ENCODE measurements at places on chromosomes 1 and 21.

DNA sequence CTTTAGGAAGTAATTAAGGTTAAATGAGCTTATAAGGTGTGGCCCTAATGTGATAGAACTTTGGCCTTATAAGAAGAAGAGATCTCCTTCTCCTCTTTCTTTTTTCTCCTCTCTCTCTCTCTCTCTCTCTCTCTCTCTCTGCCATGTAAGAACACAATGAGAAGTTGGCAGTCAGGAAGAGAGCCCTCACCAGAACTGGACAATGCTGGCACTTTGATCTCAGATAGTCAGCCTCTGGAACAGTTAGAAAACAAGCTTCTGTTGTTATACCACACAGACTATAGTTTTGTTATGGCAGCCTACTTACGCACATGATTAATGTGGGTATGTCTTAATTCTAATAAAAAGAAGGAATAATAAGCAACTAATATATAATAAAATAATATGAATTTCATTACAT is 444.2 kb upstream of the LRRC7 start:
- no peak for DNase-seq

DNA sequence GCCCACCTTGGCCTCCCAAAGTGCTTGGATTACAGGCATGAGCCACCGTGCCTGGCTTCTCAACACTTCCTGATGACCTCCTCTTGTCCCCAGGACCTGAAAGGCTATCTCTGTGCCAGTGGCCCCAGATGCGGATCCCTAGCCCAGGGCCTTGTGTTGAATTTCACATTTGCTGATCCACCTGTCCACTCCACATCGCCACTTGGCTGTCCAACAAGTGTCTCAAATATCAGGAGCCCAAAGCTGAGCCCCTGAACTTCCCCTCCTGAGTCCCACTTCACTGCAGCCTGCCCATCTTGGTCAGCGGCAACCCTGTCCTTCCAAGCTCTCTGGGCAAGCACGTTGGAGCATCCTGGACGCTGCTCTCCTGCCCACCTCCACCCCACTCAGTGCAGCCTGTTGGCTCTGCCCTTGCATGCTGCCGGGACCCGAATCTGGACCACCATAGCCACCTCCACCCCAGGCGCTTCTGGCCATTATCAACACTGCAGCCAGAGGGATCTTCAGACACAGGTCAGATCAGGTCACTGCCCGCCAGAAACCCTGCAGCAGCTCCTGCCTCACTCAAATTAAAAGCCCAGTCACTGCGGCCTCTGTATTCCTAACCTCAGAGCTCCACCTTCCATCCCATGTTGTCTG is 352.5 kb upstream of the VAMP3 start:
- no peak for DNase-seq

DNA sequence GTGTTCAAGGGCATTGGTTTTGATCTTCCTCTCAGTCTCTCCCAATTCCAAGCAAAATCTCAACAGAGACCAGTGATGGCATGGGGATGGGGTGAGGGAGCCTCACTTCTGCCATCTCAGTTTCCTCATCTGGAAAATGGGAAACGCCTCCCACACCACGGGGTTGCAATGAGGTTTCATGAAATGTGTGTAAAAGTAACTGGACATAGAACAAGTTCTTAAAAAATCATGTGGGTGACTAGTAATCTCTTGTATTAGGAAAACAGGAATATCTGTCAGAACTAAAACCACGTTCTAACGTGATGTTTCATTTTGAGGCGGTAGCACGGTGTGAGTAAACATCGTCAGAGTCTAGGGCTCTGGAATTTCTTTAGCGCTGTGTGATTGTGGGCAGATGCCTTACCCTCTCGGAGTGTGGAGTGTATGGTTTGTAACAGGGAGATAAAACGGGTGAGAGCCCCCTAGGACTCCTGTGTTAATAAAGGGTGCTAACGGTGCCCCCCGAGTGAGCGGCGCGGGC is 55.5 kb upstream of the DNAJC6 start:
- DNase-seq = no peak

GRCh38 chr1:32538887-32539583 is at the start of gene ZBTB8A:
Gene ZBTB8A, plus strand, starts transcription at chr1:32539427. Its CDS starts 53,505 bp downstream, at chr1:32592932.
- no peak for DNase-seq

DNA sequence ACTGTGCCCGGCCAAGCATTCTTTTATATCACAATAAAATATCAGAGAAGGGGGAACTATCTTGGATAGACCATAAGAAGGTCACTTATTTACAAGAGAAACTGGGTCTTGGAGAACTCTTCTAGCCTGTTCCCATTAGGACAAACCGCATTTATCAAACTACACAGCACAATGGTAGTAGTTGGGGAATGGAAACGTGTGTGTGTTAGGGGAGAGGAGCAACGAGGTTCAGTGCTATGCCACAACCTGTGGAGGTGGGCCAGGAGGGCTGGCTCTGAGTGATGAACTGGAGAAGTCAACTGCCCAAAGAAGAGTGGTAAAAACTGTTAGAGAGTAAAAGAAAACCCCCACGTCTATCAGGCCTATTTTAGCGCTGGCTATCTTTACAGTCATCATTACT is 1.6 kb downstream of the DONSON start:
- no peak for DNase-seq

DNA sequence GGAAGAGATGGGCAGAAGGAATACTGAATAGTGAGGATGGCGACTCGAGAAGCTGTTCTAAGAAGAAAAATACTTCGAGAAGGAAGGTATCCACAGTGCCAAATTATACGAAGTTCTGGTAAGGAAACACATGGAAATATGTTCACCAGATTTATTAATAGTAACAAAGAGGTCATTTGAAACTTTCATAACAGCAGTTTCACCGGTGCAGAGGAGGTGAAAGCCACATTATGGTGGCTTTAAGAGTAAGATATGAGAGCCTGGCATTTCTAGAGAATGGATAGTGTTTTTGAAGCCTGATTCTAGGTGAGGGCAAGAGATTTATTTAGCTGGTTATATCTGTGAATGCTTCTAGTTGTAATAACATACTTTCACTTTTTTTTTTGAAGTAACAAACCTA is 56.2 kb downstream of the DPYD start:
- no peak for DNase-seq

DNA sequence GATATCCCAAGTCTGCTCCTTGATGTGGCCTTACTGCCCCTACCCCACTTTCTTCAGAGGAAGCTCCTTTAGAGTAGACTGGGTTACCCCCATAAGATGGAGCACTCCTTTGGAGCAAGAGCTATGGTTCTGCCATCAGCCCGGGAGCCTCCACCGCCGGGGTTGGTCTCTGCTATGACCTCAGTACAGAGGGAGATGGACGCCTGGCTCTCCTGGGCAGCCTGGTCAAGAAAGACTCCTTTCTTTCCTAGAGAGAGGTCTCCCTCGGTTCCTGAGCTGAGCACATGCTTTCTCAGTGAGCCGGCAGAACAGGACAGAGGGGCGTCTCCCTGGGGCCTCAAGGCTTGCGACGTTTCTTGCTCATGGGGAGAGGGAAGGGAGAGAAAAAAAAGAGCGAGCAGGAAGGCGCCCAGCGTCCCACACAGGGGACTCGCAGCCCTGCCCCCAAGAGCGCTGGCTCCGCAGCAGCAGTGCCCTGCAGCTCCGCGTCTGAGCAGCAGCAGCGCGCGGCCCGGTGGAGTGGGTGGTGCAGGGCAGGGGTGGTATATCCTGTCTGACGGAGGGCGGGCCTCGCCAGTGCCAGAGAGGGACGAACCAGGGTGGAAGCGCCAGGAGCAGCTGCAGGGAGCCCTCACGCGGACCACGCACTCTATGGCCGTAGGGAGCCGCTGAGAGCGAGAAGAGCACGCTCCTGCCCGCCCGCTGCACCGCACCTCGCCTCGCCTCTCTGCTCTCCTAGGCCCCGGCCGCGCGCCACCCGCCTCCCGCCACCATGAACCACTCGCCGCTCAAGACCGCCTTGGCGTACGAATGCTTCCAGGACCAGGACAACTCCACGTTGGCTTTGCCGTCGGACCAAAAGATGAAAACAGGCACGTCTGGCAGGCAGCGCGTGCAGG is at the start of gene PKP1:
TSS of gene PKP1 (plus strand) at position 576 of the 899 bp plus-strand sequence. CDS start at position 773, 197 bp downstream.
- no peak for DNase-seq

GRCh38 chr1:192998536-192998935 is 60.6 kb downstream of the UCHL5 start:
- DNase-seq = no peak

DNA sequence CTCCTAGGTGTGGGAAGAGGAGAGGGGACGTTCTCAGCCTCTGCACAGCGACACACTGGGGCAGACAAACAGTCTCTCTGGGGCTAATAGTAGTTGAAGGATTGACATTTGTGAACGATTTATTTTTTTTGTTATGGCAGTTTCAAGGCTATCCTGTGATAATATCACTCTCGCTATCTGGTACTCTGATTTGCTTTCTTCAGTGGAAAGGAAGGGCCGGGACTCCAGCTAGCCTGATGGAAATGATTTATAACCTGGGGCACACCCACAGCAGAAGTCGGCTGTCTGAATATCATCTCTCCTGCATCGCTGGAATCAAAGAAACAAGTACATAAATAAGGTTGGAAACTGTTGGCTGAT is 122.7 kb downstream of the KCNN3 start:
- DNase-seq = no peak

GRCh38 chr1:10911490-10912166 is 100.8 kb upstream of the TARDBP start:
- no peak for DNase-seq

DNA sequence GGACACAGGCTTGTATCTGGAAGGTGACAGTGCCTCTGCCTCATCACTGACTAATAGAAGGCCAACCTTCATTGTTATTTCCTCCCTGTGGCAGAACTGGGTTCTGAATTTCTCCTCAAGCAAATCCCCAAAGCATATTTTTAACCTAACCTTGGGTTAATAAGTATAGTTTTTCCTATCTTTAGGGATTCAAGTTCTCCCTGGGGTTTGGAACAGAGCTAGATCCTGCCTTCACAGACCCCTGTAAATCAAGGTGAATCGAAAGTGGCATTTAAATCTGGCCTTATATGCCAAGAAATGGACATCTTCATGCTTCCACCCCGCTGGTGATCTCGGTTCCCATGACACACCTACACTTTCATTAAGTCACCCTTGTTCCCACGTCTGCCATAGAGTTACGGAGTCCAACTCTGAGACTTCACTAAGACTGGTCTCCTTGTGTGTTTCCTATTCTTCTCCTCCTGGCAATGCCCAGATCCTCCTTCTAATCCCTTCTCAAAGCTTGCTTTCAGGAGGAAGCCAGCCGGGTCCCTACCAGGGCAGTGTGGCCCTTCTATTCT is 4.3 kb upstream of the CHI3L2 start:
- no peak for DNase-seq

DNA sequence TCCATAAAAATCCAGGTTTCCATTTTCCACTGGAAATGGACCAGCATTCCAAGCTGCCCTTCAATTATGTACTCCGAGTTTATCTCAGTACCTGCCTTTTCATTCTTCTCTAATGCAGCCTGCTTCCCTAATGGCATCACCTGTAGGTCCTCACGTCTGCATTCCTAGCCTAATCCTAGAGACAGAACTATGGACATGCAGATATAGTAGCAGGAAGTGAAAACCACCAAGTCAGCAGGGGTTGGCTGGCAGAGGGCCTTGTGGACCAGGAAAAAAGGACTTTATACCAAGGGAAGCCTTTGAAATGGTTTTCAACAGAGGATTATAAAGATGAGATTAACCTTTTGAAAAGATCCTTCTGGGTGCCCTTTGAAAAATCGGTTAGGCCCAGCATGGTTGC is 135.7 kb upstream of the L1TD1 start:
- no peak for DNase-seq

DNA sequence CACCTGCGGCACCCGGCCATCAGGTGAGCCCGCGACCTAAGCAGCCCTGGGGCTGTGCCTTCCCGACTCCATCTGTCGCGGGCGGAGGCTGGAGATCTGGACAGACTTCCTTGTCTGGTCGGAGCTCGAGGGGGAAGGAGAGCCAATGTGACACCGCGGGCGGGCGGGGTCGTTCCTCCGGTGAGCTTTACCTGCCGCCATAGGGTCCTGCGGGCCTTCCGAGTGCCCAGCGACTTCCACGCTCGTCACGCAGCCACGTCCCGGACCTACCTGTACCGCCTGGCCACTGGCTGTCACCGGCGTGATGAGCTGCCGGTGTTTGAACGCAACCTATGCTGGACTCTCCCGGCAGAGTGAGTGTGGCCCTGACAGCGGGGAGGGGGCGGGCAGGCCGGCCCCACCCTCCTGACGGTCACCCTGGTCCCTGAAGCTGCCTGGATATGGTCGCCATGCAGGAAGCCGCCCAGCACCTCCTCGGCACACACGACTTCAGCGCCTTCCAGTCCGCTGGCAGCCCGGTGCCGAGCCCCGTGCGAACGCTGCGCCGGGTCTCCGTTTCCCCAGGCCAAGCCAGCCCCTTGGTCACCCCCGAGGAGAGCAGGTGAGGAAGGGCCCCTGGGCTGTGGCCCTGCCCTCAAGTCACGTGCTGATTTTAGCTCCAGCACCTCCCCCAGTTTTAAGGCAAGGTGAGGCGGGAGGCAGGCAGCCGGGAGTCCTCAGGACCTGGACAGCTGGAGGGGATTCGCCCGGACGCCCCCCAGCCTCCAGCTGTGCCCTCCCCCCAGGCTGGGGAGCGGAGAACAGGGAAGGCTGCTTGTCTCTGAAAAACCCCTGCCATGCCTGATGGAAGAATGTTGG is 1.1 kb downstream of the PUSL1 start:
- no peak for DNase-seq

DNA sequence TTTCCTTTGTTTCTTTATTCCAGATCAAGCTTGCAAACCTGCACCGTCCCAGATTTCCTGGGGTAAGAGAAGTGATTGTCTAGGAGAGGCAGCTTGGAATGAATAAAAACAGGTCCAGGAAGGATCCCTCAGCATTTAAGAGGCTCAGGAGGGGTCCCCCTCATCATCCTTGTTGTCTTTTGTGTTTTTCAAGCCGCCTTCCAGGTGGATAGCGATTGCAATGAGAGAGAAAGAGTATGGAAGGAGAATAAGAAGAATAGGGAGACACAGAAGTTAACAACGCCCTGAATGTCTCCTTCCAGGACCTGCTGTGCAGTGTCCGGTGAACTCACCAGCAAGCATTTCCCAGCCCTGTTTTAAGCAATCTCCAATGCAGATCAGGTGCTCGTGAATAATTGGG is 8.5 kb downstream of the ERG start:
- DNase-seq = no peak

DNA sequence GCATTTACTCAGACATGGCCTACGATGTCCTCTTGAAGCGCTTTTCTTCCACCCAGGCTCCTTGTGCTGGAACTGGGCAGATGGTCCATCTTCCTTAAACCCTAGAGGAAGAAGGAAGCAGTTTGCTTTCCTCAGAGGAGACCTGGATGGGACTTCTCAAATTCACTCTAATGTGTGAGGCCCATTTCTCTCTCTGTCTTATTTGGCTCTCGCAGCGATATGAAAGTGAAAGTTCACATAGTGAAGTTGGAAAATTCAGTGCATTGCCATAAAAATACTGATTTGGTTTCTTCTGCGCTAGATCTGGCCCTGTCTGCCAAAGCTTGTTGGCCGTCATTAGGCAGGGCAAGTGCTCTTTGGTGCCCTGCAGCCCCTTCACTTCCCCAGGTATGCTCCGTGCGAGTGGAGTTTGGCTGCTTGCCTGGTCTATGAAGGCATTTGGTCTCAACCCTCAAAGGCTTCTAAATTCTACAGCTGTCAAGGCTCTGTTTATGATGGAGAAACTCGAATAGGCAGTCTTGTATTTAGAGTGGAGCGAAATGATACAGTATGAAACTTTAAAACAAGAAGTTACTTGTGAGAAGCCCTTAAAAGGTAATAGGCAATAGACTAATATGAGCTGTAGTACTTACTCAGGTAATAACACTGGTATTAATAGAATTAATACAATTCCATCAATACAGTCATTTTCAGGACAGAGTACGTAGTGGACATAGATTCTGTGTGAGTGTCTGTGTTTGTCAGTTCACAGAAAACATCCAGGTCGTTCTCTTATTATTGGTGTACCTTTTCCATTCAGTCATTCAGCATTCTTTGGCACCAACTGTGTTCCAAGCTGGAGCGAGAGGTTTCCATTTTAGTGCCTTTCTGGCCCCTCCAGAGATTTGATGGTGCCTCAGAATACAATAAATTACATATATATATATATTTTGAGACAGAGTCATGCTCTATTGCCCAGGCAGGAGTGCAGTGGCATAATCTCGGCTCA is 20.5 kb downstream of the SZRD1 start:
- DNase-seq = no peak
